ENCODE measurements at places on chromosomes 5 and 9.

- DNase-seq: no peak
Observed at GRCh38 chr5:178818094-178818493, 41.7 kb upstream of the ZNF354B start.

- no peak for DNase-seq
Observed at GRCh38 chr9:114442022-114442421, 54.2 kb upstream of the AKNA start.

GRCh38 chr5:133530270-133530669, 82.1 kb downstream of the FSTL4 start:
- no peak for DNase-seq

- no peak for DNase-seq
Observed at GRCh38 chr9:105114964-105115728, 129.3 kb upstream of the SLC44A1 start.

GRCh38 chr5:55994495-55994997, at the start of gene IL6ST:
Gene IL6ST (minus strand): TSS chr5:55994963. CDS start chr5:55976278, 18,685 bp downstream.
- peak; percentile 18 for DNase-seq

DNA sequence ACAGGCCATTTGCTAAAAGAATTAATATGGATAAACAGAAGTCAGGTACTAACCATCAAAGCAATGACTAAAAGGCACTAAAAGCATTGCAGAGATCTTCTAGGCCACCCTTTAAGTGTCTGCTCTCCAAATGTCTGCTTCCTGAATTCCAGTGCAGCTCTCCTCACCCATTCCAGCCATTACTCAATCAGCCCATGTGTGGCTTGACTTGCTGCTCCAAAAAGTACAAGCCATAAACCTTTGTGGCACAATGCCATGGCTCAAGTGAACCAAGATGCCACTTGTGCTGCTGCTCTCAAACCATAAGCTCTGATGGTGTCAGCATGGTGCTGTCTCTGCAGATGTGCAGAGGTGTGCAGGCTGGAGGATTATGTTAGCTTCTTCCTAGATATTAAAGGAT, 290.2 kb upstream of the POU5F2 start:
- DNase-seq: no peak

- DNase-seq: no peak
Observed at GRCh38 chr9:77999231-77999631, 32.4 kb downstream of the GNAQ start.

- no peak for DNase-seq
Observed at GRCh38 chr9:135335691-135336181, 143.8 kb upstream of the PPP1R26 start.

GRCh38 chr5:14699807-14700400, 35.4 kb downstream of the OTULIN start:
- no peak for DNase-seq

- DNase-seq: no peak
Observed at GRCh38 chr5:36297653-36298052, 4.0 kb downstream of the RANBP3L start.

DNA sequence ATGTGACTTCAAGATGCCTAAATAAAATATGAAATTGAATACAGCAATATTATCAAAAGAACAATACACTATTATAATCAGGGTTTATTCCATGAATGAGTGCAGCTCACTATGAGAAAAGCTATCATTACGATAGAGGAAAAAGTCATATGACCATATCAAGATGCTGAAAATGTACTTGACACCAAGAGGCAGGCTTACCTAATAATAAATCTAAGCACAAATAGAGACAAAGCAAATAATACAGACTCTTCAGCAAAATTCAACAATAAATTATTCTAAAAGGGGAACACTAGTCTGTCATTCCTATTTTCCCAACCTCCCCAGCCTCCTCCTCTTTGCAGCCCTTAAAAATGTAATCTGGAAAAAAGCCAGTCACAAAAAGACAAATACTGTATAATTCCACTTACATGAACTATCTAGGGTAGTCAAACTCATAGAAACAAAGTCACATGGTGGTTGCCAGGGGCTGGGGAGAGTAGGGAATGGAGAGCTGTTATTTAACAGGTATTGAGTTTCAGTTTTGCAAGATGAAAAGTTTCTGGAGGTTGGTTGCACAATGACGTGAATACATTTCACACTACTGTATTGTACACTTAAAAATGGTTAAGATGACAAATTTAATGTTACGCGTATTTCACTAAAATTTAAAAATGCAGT, 148.4 kb downstream of the NFIB start:
- no peak for DNase-seq

DNA sequence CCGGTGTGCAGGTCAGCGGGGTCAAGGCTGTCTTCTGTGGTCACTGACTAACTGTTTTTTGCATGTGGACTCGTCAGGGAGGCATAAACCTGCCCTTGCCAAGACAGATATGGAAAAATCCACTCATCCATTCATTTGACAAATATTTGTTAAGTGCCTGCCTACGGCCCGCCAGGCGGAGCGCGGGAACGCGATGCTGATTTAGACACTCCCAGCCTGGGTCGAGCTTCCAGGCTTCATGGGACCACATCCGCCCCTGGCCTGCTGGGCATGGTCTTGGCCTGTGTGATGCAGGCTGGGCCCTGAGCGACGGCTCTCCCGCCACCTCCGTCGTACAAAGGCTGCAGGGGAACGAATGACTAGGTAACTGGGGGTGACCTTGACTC, 18.1 kb downstream of the MYMK start:
- no peak for DNase-seq

GRCh38 chr9:16950051-16950450, 79.6 kb upstream of the BNC2 start:
- DNase-seq: no peak

- DNase-seq: no peak
Observed at GRCh38 chr5:73998489-73998888, 372.5 kb downstream of the ARHGEF28 start.

DNA sequence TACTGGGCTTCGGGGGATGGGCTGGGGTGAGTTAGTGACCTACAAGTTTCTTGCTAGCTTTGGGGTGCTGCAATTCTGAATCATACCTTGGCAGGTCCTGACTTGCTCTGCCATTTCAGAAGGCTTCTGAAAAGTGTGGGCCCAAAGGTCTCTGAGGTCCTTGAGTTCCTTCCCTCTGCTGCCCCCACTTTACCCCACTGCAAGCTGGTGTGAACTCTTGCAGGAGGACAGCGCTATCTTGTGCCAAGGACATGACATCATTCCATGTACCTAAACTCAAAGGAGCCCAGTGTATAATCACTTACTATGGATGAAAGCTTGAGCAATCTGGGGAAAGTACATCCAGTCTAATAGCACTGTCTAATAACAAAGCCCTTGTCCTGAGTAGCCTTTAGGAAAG, 157.4 kb downstream of the RMI1 start:
- DNase-seq: no peak

DNA sequence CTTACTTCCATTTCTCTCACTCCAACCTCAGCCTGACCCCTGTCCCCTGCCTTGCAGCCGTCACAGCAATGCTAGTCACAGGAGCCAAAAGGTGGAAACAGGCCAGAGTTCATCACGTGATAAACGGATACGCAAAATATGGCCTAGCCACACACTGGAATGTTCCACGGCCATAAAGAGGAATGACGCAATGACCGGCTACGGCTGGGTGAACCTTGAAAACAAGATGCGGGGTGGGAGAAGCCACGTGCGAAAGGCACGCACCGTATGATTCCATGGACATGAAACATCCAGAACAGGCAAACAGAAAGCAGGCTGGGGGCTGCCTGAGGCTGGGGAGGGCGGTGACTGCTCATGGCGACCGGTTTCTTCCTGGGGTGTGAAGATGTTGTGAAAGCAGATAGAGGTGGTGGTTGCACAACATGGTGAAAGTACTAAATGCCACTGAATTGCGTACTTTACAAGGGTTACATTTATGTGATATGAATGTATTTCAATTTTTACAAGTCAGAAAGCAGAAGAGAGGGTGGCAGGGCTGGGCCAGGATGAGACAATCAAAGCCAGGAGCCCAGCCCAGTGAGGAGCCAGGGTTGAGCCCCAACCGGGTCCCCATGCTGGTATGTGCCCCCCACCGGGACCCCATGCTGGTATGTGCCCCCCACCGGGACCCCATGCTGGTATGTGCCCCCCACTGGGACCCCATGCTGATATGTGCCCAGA, 117.8 kb upstream of the SARDH start:
- no peak for DNase-seq

DNA sequence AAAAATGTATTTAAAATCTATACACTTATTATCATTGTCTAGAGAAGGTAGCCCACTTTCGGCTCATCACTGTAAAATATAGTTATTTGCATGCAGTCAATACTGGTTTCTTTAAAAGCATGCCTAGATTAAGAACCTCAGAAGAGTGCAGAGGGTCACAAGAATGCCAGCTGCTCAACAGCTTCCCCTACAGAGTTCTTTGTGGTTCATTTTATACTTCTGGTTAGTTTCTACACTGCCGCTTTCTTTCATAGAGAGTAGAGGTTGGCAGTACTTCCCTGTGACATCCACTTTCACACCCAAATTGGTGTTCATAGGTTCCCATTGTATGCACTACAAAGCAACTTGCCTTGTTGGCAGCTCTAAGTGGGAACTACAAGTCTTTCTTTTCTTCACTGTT, 137.3 kb downstream of the KIAA0825 start:
- DNase-seq: no peak

GRCh38 chr5:96288166-96288844, 144.7 kb downstream of the PCSK1 start:
- no peak for DNase-seq

DNA sequence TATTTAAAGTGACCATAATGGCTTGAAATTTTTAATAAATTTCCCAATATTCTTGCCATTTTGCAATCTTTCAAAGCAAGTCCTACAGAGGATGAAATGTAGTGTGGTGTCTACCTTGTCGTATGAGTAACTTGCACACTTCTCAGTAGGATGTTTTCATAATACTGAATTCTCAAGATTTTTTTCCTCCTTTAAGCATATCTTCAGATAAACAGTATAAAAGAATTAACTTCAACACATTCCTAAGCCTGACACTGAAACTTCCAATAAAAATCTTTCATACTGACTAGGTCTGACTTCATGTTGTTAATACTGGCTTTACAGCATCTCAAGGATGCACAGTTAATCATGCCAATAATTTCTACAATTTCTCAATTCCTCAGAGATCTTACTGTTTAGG, 62.0 kb downstream of the DROSHA start:
- DNase-seq: no peak

- no peak for DNase-seq
Observed at GRCh38 chr9:81264516-81264915, 424.8 kb downstream of the TLE1 start.

GRCh38 chr5:174910245-174910737, 185.9 kb downstream of the MSX2 start:
- peak; percentile 44 for DNase-seq

- DNase-seq: no peak
Observed at GRCh38 chr5:142925795-142926194, 155.6 kb downstream of the ARHGAP26 start.

- DNase-seq: no peak
Observed at GRCh38 chr5:175814691-175815090, 56.7 kb upstream of the CPLX2 start.

DNA sequence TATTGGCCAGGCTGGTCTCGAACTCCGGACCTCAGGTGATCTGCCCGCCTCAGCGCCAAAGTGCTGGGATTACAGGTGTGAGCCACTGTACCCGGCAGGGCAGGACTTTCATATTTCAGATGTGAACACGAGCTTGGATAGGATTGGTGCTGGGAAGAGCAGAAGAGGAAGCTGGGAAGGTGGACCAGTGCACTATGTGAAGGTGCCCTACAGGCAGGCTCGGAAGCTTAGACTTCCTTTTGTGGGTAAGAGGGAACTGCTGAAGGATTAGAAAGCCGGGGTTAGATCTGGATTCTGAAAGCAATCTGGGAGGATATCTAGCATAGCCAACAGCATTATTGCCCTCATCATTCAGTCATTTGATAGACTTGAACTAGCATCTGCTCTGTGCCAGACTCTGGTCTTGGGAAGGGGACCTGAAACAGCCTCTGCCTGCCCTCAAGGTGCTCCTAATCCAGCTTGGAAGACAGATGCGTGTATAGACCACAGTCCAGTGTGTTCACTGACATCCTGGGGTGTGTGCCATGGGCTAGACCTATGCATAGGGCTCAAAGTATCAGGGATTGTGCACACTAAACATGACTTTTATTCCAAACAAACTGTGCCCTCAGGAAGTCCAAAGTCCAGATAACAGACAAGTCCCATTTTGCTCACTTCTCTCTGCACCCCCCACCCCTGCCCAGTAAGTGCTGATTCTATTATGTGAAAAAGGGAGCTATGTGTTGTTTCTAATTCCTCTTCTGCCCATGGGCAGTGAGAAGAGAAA, 637 bp downstream of the CBY3 start:
- no peak for DNase-seq

- DNase-seq: no peak
Observed at GRCh38 chr5:179716286-179716685, 16.3 kb upstream of the MAML1 start.

DNA sequence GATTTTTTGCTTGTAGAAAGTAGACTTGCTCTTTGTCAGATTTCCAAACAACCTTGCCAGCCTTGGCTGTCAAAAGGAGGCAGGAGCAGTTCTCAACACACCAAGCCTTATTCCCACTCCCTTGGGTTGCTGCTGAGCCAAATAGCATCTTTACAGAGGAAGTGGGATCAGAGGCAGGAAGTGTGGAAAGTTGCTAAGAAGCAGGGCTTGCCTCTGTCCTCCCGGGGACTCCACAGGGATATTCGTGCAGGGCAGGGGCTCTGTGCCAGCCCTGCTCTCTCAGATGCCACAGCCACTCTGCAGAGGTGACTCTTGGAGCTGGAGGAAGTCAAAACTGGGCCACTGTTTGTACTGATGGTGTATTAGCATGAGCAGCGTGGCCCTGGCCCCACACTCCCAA, 24.3 kb downstream of the PTPDC1 start:
- DNase-seq: no peak

DNA sequence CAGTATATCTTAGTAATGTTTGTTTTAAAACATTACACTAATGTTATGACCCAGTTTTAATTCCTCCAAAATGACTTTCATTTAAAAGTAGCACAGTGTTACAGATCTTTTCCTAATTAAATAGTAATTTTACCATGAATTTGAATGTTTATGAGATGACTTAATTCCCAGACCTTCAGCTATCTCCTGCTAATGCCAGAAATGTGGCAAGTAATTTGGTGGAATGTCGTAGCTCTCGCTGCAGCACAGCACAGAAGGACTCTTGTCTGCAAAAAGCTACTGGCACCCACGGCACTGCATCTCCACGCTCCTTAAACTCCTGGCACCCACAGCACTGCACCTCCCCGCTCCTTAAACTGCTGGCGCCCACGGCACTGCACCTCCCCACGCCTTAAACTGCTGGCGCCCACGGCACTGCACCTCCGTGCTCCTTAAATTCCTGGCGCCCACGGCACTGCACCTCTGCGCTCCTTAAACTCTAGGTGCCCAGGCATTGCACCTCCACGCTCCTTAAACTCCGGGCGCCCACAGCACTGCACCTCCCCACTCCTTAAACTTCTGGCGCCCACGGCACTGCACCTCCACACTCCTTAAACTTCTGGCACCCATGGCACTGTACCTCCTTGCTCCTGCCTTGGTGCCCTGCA, 163.1 kb downstream of the CDK5RAP2 start:
- no peak for DNase-seq
